ENCODE measurements at places on chromosomes 4 and X. TPM values are rescaled to one million over a fixed set of nuclear protein-coding genes. Genes with fewer than 3 reads are reported as not detected.

Gene QRFPR
- not detected for total RNA-seq

Gene CFI
- 3.3 TPM for total RNA-seq

Gene ADRA2C
- 2.3 TPM for total RNA-seq

Gene KDR
- total RNA-seq: 5.1 TPM

Gene TCEAL2
- 0.26 TPM for total RNA-seq

Gene RASGEF1B
- total RNA-seq: 13.6 TPM

Gene PNMA3
- not detected for total RNA-seq

Gene SHROOM2
- total RNA-seq: 1.2 TPM

DNA sequence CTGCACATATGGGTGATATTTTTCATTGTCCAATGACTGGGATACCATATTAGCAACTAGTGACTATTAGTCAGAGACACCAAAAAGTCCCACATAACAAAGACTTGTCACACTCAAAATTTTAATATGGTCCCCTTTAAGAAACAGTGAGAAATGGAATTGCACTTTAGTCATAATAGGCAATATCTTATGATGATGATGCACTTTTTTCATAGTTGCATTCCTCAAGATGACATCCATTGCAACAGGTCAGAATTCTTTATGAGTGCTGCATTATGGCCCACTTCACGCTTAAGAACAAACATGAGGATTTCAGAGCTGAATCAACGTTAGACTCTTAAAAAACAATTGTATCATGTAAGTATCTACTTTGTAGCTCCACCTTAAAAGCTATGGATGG is 608.4 kb upstream of the HTR2C start:
- DNase-seq: no peak

DNA sequence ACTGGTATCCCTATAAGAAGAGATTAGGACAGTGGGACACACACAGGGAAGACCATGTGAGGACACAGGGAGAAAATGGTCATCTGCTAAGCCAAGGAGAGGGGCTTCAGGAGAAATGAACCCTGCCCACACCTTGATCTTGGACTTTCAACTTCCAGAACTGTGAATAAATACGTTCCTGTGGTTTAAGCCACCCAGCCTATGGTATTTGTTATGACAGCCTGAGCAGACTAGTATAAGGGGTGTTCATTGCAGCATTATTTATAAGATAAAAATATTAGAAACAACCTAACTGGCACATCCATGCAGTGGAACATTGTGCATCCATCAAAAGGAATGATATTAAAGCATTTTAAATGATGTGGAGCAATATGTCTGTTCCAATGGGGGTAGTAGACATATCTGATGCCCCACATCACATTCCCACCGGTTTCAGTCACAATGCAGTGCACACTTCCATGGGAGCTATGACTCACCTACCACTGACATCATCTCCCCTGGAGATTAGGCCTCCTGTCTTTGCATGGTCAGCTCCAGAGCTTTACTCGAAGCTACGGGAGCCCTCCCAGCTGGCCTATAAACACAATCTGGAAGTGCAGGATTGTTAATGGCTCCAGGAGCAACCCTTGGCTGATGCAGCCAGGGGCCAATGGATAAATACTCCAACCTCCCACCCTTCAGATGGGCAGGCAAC is 38.9 kb upstream of the MAMLD1 start:
- no peak for DNase-seq

GRCh38 chr4:173121076-173121561 is 47.5 kb upstream of the GALNT7 start:
- DNase-seq: peak; percentile 67

DNA sequence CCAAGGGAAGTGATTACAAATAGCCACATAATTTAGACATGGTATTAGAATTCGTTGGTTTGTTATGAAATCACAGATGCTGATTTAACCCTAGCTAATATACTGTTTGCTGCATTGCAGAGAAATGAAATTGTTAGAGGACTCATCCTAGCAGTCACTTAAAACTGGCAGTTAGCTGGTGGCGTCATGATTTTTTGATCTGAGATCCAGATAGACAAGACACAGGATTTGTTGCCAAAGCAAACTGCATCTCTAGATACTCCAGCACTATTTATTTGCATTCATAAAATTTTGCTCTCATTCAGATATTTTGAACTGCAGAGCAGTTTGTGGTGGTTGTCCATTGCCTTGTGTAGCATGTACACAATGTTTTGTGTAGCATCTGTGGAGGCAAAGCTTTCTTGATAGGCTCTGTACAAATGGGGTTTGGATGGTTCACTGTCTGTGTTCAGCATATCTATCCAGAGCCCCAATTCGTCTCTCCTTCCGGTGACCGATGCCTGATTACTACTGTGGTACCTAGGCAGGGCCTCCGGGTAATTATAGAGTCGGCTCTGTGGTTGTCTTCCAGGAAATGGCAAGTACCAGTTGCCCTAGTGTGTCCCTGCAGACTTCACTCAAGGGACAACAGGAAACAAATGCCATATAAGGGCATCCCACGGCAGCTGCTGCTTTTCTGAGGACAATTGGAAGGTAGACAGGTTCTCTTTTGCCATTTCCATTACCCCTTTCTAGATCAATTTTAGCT is 30.1 kb upstream of the SPARCL1 start:
- DNase-seq: no peak

- no peak for DNase-seq
These were observed 8.3 kb downstream of the PRRG1 start for GRCh38 chrX:37357436-37357835.

GRCh38 chr4:98657531-98658286 is 702 bp downstream of the TSPAN5 start:
- DNase-seq: peak; percentile 33

- peak; percentile 67 for DNase-seq
These were observed 476 bp upstream of the GDI1 start for GRCh38 chrX:154436374-154436982.

DNA sequence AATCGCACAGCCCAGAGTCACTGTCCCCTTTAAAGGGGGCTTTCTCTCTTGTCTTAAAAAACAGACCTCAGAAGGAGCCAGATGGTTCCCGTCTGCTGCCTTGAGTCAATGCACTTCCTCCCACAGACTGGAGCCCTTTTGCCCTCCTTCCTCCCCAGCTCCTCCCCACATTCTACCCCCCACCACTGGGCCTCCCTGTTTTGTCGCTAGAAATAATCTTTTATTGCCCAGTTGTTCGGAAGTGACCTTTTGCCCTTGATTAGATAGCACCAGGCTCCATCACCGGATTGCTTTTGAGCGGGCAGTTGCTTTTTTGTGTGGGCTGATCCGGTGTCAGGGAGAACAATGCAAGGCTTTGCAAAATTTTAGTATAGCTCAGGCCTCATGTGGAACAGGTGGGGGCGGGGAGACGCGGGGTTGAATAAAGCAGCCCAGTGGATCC is 47.7 kb downstream of the SPRY1 start:
- DNase-seq: peak; percentile 52

DNA sequence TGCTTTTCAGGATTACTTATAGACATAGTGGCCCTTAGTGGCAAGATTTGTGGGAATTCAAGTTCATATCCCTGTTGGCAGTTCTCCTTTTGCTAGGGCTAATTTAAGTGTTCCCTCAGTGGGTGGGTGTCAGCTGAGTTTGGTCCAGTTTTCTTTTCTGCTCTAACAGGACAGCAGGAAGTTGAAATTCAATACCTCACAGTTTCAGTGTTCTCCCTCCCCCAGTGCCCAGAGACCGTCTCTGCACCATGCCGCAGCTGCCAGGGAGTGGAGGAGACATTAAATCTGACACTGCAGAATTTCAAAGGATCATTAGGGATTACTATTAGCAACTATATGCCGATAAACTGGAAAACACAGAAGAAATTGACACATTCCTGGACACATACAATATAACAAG is 50.7 kb downstream of the UBE2NL start:
- DNase-seq: no peak

DNA sequence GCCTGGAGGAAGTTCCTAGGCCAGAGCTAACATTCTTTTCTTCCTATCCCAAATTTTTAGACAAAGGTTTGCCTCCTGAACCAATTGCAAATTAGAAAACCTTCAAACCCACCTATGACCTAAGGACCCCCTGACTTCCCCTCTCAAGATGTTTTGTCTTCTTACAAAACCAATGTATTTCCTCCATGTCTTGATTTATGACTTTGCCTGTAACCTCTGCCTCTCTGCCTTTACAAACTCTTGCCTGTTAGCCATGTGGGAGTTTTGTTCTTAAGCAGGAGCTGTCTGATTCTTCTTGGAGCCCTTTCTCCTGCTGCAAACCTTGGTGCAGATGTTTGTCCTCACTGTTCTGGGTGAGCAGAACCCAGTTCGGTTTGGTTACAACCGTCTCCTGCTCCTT is 222.3 kb upstream of the BOD1L1 start:
- DNase-seq: no peak

DNA sequence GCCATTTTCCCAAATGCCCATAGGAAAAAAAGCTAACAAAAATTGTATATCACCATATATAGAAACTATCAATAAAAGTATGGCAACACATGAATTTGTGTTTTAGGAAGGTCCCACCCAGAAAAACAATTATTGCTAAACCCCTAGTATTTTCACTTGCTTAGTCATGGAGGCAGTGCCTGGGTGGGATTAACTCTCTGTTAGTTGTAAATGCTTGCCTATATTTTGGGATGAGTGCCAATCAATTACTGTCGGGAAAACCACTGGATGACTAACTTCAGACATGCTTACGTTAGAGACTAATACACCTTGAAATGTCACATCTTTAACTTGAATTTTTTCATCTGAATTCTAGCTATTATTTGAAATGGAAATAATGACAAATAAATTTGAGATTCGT is 33.9 kb downstream of the TMPRSS11A start:
- no peak for DNase-seq
